ENCODE measurements at places on chromosomes 6 and 20.

DNA sequence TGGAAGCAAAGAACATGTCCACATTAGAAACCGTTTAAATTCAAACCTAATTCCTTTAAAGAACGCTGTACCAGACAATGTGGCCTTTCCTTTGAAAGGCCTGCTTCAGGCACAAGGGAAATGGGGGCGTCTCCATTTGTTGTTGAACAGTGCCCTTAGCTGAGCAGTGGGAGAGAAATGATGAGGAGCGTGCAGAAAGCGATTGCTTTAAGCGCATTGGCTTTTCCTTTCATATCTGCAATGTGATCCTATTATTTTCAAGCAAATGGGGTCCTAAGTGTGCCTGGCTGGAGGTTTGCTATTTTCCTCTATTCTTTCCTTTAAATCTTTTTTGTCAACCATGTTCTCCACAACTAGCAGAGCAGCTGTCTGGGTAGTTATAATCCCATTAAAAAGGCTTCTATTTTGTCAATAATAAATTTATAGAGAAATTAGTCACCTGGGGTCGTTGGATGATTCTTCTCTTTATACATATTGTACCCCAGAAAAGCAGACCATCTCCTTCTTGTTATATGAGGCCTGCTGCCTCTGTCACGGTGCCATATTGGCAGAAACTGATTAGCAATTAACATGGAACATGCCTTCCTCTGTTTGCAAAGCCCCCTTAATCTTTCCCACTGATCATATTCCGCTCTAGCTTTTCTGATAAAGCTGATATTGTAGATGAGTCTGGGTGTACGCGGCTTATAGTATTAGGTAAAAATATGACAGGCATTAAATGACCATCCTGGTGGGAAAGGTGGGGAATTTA is 151.1 kb upstream of the JAG1 start:
- no peak for DNase-seq

DNA sequence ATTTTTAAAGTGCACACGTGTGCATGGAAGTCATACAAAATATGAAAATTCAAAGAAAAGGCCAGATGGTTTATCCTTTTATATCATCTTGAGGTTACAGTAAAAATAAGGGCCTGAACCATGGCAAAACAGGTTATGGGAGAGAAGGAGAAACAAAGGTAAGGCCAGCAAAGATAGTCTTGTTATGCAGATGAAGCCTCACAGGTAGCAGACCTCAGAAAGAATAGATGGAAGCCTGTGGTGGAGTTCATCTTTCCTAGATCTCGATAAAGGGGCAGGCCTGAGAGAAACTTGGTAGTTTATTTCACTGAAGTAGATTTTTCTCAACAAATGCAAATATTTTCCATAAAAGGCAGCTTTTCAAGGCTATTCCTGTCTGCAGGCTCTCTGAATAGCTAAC is 693.8 kb downstream of the KHDRBS2 start:
- no peak for DNase-seq

DNA sequence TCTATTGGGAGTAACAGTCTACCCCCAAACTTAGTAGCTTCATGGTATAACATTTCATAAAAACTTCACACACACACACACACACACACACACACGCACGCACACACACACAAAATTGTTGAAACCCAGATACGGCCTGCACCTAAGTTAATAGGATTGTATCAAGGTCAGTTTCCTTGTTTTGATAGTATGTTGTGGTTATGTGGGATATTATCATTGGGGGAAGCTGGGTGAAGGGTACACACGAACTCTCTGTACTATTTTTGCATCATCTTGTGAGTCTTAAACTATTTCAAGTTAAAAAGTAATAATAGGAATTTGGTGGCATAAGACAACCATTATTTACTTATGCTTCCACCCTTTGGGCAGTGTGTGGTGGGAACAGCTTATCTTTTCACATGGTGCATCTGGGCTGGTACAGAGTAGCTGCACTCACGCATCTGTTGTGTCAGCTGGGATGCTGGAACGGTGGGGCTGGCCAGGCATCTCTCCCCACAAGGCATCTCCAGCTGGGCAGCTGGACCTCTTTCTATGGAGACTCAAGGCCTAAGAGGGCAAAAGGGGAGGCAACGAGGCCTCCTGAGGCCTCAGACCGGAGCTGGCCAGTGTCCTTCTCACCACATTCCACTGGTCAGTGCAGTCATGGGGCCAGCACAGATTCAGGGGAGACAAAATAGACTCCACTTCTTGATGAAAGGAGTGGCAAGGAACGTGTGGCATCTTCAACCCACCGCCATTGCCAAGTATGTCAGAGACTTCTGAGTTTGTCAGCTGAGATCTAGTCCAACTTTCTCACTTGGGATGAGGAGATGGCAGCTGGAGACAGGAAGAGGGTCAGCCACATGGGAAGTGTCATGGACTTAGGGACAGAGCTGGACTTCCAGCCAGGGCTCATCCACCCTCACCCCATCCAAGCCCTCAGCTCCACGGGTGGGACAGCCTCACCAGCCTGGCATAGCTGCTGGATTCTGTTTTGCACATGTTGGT is 20.5 kb upstream of the IP6K3 start:
- no peak for DNase-seq

GRCh38 chr6:167569879-167570278 is 245.0 kb downstream of the TTLL2 start:
- no peak for DNase-seq

Data from activated CD8-positive, alpha-beta memory T cell treated with anti-CD3 and anti-CD28 coated beads for 1 hour (primary cell).